ENCODE measurements at places on chromosomes 6 and 20.

DNA sequence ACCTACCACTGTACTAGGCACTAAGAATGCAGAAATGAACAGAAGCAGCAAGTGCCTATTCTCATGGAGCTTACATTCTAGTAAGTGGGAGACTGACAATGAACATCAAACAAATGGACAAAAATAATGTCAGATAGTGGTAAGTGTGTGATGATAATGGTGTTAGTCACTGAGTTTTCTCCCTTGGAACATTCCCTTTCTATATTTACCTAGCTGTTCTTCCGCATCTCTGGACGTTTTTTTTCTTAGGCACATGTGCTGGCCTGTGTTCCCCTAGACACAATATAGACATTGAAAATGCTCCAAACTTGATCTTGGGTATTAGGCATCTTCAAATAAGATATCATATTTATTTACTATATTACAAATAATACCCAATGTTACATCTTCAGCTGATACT, 218.1 kb upstream of the GJE1 start:
- no peak for DNase-seq

DNA sequence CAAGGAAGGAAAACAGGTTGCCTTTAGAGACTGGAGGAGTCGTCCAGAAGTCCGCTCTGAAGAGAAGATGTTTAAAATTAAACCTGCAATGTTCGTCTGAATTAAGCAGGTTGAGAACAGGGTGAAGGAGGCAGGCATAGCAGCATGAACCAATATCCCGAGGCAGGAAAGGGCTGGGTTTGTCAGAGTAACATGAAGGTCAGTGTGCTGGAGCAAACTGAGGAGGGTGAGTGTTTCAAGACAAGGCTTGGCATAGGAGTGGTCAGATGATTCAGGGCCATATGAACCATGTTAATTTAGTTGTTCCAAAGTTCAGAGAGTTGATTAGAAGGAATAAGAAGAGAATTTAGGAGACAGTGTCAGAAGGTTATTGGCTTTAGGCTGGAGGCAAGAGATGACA, 93.3 kb downstream of the UTRN start:
- DNase-seq: no peak

DNA sequence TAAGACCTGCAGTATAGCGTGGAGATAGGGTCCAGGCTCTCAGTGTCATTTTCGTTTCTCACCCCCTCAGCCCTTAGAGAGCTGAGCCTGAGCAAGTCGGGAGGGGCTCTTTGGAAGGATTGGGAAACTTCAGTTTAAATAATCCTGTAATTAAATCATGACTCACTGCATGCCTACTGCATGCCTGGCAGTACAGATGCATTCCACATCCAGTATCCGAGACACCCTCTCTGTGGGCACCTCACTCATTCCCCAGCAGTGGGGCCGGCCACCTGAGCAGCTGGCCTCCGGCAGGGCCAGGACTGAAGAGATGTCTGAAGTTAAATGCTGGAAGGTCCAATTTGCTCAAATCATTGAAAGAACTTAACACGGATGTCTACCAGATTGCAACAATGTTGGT, 316.6 kb downstream of the THBS2 start:
- no peak for DNase-seq

DNA sequence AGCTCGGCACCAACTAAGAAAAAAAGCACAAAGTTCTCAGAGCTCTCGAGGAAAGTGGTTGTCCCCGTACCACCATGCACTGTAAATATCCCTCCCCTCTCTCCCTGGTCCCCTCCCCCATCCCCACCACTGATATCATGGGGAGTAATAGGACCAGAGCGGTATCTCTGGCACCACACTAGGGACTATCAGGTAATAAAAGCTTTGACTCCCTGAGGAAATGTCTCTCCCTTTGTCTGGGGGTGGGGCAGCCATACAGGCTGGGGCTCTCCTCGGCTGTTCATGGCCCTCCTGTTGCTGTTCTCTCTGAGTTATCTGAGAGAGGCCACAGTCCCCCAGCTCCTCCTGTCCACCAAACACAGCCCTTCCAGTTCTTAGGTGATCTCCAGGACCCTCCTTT, 5.0 kb upstream of the GNRH2 start:
- no peak for DNase-seq

DNA sequence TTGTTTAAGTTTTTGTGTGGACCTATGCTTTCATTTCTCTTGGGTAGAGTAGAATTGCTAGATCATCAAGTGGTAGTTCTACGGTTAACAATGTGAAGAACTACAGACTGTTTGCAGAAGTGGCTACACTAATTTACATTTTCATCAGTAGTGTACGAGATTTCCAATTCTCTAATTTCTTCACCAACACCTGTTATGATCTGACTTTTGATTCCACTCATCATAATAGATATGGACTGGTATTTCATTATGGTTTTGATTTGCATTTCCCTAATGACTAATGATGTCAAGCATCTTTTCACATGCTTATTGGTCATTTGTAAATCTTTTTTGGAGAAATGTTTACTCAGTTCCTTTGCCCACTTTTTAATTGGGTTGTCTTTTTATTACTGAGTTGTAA, 244.4 kb downstream of the GMDS start:
- DNase-seq: no peak

- peak; percentile 40 for DNase-seq
These were observed 60.2 kb downstream of the GCLC start for GRCh38 chr6:53484476-53485280.

GRCh38 chr6:74720923-74721322, 484.9 kb downstream of the COL12A1 start:
- no peak for DNase-seq

- DNase-seq: no peak
These were observed 103.0 kb upstream of the RREB1 start for GRCh38 chr6:7004581-7005297.

- no peak for DNase-seq
These were observed 1.1 kb upstream of the FAXC start for GRCh38 chr6:99350573-99350972.

DNA sequence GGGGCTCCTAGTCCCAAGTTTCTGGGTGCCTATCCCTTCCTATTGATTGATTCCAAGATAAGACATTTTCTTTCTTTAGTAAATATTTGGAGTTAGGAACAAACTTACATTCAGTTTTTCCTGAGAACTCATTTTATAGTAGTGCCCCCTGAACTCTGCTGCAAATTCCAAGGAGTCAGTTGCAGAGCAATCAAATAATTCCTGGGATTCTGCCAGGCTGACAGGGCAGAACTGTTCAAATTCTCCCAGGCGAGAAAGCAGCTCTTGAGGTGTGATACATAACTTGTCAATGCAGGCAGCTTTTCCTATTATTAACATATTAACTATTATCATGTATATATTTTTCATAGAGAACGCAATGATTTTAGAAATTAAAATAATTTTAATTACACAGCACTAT, 15.9 kb upstream of the ZBTB24 start:
- no peak for DNase-seq

GRCh38 chr6:39274471-39274870, 39.7 kb downstream of the KCNK17 start:
- no peak for DNase-seq

DNA sequence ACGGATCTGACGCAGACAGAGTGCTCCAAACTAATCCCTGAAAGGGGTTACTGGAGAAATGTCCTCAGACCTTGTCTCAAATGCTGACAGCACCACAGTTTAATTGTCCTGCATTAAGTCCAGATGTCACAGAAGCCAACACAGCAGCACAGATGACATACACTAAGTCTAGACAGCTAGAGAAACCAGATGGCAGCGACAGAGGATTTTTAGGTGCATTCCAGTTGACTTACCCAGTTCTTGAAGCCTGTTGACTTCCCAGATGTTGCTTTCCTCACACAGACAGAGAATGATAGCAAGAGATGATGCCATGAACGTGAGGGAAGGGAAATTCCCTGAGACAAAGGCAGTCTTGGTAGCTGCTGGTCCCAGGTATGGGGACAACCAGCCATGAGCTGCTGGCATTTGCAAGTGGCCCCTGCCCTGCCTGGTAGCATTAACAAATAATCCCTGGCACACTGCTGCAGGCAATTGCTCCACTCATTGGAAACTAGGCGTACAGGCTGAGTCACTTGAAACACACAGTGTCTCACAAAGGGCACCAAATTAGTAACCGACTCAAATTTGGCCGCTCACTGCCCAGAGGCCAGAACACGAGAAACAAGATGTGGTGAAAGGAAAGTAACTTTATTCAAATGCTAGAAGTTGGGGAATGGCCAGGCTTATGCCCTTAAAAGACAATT, 52.2 kb downstream of the ADGB start:
- no peak for DNase-seq

- no peak for DNase-seq
These were observed 92.0 kb downstream of the ATXN1 start for GRCh38 chr6:16669227-16669626.

DNA sequence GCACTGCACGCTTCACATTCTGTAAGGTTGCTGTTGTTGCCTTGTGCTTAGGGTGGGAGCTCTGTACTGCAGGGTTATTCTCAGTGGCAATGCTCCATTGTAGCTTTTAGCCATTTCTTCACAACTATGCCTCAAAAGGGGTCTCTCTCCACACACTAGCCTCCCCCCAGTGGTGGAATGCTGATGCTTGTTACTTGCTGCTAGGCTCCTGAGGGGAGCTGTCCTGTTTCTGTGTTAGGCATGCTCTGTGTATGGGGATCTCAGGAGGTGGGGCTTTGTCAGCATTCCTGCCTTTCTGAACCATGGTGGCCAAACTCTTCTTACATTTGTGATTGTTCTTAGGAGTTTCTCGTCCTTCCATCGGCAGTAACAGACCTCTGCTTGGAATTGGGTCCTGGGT, 18.8 kb downstream of the TMEM170B start:
- DNase-seq: no peak

- DNase-seq: no peak
These were observed 442.3 kb upstream of the MAP3K7 start for GRCh38 chr6:91029211-91029610.

GRCh38 chr6:158856261-158856660, 37.1 kb upstream of the EZR start:
- DNase-seq: no peak

DNA sequence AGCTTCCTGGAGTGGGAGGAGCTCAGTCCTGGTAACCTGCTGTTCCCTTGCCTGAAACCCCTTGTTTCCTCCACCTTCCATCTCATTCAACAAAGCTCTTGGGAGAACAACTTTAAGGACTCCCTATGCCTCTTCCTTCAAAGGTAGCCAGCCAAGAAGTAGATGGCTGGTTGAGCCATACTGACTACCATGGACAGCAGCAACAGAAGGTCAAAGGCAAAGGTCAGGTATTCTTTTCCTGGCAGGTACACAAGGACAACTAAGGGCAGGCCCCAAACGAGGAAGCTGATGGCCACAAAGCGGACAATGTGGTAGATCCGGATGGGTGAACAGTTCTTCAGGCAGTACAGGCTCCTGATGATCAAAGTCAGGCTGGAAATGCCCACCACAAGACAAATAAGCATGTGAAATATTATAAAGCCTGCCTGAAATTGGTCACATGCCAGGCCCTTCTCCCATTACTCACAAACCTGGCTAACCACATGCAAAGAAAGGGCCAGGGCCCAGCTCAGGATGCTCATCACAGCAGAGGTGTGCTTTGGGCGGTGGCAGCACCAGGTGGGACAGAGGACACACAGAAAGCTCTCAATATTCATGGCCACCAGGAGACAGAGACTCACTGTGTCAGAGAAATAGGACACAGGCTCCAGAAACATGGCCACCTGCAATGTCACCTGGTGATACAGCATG, 21.7 kb downstream of the UBD start:
- DNase-seq: no peak

DNA sequence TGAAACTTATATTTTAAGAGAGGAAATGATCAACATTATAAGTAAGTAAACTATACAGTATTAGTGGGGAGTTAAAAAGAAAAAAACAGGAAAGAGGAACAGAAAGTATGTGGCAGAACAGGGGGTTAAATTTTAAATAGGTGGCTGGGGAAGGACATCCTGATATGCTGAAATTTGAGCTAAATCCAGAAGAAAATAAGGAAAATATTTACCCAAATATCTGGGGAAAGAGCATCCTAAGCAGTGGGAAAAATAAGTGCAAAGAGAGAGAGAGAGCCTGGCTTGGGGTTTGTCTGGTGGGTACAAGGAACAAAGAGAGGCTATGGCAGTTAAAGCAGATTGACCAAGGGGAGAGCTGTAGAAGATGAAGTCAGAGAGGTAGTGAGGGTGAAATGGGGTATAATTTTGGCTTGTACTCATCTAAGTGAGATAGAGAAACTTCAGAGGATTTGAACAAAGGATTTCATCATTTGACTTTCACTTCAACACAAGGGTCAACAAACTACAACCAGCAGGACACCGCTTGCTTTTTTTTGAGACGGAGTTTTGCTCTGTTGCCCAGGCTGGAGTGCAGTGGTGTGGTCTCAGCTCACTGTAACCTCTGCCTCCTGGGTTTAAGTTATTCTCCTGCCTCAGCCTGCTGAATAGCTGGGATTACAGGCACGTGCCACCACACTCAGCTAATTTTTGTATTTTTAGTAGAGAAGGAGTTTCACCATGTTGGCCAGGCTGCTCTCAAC, 328.4 kb upstream of the CNR1 start:
- DNase-seq: no peak

DNA sequence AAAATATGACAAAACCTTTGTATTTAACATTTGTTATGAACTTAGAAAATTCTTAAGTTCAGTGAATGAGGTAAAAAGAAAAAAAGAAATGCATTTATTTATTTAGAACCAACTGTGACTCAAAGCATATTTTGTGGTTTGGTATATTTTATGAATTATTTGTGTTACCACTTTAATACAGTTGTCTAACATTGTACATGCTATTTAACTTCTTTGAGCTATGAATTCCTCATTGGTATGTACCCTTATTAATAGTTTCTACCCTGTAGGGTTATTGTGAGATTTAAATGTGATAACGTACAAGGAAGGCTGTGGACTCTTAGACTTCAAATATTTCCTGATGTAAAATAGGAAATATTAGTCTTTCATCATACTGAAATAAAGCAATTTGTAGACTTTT, 162.6 kb downstream of the MMUT start:
- DNase-seq: no peak

DNA sequence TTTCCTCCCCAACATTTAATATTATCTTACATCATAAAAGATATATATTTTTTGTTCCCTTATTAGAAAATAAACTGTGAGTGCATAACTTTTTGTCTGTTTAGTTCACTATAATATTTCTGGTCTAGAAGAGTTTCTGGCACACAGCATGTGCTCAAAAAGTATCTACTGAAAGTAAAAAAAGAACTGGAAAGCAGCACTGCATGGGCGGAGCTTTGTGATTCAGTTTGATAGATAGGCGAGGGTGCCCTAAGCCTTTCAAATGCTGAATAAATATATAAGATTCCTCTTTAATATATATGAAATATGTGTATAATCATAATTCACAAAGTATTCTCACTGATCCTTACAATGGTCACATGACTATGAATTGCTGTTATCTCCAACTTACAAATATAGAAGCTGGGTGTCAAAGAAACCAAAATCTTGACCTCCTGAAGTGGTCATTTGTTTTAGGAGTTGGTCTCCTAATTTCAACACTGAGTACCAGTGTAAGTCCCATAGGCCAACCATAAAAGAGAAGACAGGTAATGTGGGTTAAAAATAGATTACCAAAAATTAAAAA, 50.8 kb downstream of the OR2B2 start:
- DNase-seq: no peak

DNA sequence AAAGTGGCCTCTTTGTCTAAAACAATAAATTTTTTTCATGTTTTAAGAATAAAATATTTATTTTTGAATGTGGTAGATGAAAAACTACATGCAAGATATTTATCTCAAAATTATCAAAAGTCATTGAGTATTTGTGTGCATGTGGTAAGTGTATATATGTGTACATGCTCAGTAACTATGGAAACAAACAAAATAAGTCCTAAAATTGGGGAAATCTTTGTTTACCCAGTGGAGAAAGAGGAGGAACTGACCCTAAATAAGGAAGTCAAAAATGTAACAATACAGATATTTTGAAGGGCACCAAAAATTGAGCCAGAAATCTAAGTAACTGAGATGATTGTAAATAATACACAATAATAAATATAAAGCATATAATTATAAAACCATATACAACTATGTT, 639.2 kb downstream of the MAFB start:
- no peak for DNase-seq

Data from NCI-H1694 treated with DMSO at 0.1 percent for 48 hours (cell line).